Mesangial cell (primary cell): ENCODE measurements at places on chromosomes 1 and 21. TPM values are rescaled to one million over a fixed set of nuclear protein-coding genes. Genes with fewer than 3 reads are reported as not detected.

The ANXA9 gene
- total RNA-seq, result 0.33 and 1.3 TPM in 2 replicates

The CDC14A gene
- total RNA-seq, result 4.2 and 6.5 TPM in 2 replicates

The TBX15 gene
- total RNA-seq, result 0.13 TPM in 1 of 2 replicates, not detected in the other

The ERMAP gene
- total RNA-seq, result 8.1 and 13.4 TPM in 2 replicates

The S100A1 gene
- total RNA-seq, result 4.4 TPM in 1 of 2 replicates, not detected in the other
